ENCODE measurements at places on chromosomes 5 and 9. TPM values are rescaled to one million over a fixed set of nuclear protein-coding genes. Genes with fewer than 3 reads are reported as not detected.

GRCh38 chr5:32935283-32935682 is 224.2 kb downstream of the NPR3 start:
- no peak for DNase-seq

- no peak for DNase-seq
Measured at GRCh38 chr9:133443982-133444381, 15.8 kb upstream of the CACFD1 start.

DNA sequence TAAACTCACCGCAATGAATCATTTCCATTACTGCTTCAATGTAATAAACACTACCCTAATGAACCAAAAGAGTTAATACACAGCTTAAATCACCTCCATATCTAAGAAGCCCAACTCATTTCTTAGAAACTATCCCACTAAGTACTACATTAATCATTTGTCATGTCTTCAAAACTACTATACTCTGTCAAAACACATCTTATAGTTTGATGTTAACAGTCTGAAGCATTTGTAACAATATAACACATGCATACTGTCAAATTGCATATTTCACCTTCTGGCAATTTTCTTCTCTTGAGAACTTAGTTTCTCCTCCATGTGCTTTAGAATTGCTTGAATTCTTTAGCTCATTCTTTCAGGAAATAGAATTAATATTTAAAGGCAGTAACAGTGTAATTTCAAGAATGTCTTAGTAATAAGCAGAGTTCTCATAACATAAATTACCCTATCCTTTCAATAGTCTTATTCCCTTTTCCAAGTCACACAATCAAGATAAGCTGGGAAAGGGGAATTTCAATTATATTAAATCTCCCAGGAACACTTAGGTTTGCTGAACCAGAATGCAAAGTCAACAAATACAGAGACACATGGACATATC is 199.7 kb downstream of the ATPSCKMT start:
- DNase-seq: no peak

- peak; percentile 81 for DNase-seq
Measured at GRCh38 chr9:130933114-130934046, 5.7 kb downstream of the FIBCD1 start.

GRCh38 chr9:7479300-7479699 is 320.3 kb downstream of the DMAC1 start:
- DNase-seq: no peak

GRCh38 chr5:141326088-141326854 is 4.0 kb upstream of the PCDHGA1 start:
- peak; percentile 78 for DNase-seq

DNA sequence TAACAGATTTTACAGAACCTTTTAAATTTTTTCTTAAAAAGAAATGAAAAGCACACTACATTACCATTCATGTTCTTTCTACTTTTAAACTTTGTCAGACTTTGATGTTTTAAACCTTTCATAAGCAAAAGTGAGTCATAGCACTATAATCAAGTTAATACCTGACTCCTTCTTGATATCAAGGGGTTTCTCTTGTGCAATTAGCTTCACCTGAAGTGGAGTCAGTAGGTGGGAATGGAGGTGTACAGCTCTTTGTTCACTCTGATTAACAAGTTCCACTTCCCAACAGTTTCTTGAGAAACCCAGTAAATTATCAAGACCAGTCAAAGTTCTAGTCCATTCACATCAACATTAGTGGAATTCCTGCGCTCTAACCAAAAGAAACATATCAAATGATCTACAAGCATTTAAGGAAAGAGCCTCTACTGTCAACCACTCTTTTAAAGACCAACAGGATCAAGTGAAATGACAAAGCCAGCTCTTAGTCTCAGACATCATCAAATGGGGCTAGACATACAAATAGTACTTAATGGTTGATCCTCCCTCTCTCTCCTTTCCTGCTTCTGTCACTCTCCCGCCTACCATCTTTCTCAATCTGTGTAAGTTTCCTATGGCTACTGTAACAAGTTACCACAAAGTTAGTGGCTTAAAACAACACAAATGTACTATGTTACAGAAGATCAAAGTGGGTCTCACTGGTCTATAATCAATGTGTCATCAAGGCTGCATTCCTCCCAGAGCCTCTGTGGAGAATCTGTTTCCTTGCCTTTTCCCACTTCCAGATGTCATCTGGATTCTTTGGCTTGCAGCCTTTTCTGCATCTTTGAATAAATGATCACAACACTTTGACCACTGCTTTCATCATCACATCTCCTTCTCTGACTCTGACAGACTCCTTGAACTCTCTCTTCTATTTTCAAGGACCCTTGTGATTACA is 68.0 kb downstream of the HINT1 start:
- DNase-seq: no peak

Gene TPPP
- 0.26 TPM for total RNA-seq

Gene CDH9
- not detected for total RNA-seq

Gene ORM2
- not detected for total RNA-seq

All from fibroblast of lung (primary cell).